ENCODE measurements at places on chromosomes 12 and 14.

DNA sequence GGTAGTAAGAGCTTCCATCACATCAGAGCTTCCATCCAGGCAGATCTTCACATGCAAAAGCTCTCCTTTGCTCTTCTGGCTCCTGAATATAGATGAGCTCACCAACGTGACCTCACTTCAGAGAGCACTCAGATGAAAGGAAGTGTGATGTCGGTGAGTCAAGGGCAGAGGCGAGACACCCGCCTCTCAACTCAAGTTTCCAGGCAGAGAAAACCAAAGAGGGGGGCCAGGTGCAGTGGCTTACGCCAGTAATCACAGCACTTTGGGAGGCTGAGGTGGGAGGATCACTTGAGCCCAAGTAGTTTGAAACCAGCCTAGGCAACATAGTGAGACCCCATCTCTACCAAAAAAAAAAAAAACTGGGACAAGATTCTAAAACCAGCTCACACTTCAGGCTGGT, 126.9 kb downstream of the DUSP6 start:
- DNase-seq = peak; percentile 44

GRCh38 chr12:14846876-14847580, 3.7 kb upstream of the ART4 start:
- DNase-seq = no peak

DNA sequence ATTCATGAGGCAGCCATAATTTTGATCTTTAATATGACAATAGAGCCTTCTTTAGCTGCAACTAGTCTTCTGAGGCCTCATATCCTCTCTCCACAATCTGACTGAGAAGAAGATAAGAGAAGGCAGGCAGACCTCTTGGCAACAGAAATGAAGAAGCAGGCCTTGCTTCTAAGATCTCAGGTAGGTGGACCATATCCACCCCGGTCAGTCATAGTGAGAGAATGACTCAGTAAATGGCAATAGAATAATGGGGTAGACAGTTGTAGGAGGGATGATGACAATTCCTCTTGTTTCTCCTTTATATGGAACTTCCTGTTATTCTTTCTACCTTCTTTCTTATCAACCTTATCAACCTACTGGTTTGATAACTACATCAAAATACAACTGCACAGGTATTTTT, 246.7 kb upstream of the G2E3 start:
- DNase-seq = no peak

DNA sequence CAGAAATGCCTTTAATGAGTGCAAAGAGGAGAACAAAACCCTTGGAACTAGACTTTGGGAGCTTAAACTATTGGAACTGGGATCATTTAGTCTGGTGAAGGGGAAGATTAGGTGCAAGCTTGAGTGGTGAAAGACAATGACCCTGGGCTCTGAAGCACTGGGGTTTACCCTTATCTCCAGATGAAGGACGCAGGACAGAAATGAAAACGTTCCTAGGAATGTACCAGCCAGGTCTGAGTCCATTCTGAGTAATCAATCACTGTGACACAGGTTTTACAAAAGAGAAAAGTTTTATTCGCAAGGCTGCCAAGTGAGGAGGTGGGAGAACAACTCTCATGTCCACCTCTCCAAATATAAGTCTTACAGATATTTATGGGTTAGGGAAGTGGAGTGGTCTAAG, 249.1 kb downstream of the LRIG3 start:
- DNase-seq = no peak

- no peak for DNase-seq
Measured at GRCh38 chr14:96118391-96118790, 79.2 kb downstream of the C14orf132 start.

DNA sequence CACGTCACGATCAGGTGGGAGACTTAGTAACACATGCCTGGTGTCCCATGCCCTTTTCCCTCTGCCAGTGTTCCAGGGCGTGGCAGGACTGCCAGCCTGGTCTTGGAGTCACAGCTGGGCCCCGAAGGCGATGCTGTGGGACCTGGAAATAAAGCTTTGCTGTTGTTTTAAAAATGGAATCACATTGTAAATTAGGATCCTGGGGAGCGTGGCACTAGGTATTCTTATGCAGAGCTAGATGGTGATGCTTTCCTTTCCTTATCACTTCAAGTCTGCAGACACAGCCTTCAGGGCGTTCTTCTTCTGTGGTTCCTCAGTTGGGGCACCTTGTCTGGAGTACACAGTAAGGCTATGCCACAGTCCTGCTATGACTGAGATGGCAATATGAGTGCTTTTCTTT, 64.6 kb downstream of the BICD1 start:
- no peak for DNase-seq

DNA sequence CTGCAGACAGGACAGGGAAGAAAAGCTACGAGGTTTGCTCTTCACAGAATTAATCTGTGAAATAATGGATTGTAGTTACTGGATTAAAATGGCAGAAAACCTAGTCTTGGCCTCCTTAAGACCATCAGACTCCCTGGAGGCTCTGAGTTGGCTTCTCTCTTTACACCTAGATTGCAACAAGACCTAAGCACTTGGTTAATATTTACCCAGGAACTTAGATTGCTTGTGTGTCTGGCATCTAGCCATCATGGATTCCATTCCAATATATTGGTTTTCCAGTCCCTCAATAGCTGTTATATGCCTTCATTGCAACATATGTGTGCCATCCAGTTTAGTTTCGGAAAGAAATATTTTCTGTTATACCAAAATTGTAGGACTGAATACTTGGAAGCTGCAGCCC, 1.9 kb upstream of the GTF2A1 start:
- no peak for DNase-seq

DNA sequence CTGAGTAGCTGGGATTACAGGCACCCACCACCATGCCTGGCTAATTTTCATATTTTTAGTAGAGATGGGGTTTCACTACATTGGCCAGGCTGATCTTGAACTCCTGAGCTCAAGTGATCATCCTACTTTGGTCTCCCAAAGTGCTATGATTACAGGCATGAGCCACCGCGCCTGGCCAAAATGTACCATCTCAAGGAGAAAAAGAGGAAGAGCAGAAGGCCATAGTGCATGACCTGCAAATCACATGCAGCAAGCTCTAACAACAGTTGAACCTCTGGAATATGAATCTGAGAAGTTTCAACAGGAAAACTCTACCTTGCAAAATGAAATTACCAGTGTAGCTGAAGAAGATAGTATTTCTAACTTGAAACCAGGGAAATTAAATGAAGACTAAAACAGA, 17.1 kb upstream of the SERPINA1 start:
- DNase-seq = no peak

Measured in stimulated activated CD4-positive, alpha-beta T cell treated with anti-CD3 and anti-CD28 coated beads, Interleukin-1b, Interleukin-23, amount 100 ng/mL, for 24 hours (primary cell).